Heart left ventricle (tissue), 16 donors: ENCODE measurements at places on chromosomes 3 and 15. TPM values are rescaled to one million over a fixed set of nuclear protein-coding genes. Genes with fewer than 3 reads are reported as not detected.

DNA sequence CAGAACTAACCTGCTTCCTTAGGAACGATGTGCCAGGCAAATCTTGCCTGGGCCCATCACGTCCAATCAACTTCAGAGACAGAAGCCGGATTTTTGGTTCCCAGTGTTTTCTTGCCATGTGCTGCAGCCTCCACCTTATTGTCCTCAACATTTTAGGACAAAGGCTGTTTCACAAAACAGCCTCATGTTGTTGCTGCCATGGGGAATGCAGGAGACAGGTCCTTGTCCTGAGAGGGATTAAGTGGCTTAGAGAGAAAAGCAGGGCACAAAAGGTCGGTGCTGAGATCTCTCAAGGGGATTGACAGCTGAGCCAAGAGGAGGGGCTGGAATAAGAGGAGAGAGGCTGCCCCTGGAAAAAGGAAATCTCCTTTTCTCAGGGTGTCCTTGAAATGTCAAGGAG, 11.3 kb upstream of the NMNAT3 start:
- DNase-seq = no peak

DNA sequence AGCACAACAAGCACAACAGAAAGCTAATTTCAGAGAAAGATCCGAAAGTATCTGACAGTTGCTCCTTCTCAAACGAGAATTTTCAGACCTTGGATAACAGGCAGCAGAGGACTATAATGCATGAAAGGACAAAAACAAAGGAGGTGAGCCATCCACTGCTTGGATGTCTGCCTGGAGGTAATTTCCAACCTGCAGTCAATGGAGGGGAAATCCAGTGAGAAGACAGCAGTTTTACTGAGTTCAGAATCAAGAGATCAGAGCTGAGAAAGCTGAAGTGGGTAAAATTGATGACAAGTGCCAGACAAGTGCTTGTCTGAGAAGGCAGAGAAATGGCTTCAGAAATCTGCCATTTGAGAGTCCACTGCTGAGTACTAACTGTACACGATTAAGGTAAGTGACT, 22.1 kb downstream of the UBE3A start:
- no peak for DNase-seq

GRCh38 chr3:128083980-128084674, 31.9 kb downstream of the SEC61A1 start:
- DNase-seq = no peak

DNA sequence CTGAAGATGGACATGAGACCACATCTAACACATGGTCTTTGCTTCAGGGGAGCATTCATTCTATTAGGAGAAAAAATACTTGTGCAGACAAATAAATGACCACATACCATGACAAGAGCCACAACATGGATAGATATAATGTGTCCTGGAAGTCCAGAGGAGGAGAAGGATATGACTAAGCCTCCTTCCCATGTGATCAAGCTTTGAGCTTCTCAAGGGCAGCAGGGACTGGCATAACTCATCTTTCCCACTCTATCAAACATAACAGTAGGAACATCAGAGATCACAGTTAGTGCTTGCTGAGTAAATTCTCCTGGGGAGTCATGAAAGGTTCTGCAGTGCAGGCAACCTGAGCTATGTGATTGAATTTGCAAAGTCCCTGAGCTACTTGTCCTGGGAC, 86.0 kb upstream of the LPP start:
- no peak for DNase-seq

DNA sequence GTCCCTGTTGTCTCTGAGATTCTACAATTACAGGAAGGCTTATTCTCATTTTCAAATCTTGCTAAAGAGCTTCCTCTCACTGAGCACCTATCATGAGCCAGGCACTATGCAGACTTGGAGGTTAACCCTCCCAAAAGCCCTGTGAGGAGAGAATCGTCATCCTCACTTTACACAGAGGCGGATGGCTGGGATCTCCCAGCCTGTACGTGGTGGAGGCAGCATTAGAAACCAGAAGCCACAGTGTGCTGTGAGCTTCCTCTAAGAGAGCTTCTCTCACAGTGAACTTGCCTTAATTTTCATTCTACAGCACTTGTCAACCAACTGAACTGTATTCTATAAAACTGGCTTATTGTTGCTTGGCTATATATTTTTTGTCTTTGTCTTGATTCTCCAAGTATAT, 6.1 kb upstream of the DGKG start:
- DNase-seq = no peak

- no peak for DNase-seq
These were observed 1.6 kb upstream of the RBMS3 start for GRCh38 chr3:29279286-29279685.

DNA sequence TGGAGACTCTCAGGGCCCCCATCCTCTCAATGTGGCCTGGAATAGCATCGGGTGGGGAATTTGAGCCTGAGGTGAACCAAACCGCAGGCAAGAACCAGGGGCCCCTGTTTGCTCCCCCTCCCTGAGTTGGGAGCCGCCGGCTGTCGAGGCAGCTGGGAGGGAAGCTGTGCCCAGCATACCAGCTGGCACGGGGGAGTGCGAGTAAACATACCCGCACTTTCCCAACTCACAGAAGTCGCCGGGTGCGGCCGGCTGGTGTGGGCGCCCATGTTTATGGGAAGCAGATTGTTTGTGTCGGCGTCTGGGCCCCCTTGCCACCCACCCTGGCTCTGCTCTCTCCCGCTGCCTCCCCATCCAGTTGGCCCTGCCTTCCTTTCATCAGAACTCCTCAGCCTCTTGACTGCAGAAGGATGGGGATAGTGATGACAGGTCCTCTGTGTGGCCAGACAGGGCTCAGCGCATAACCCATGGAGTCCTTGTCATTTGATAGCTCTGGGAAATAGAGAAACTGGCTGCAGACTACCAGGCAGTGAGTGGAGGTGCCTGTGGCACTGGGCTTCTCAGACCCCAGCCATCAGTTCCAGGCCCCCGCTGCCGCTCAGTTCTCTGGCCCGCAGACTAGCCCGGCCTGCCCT, 60.4 kb downstream of the CACNA2D2 start:
- no peak for DNase-seq

DNA sequence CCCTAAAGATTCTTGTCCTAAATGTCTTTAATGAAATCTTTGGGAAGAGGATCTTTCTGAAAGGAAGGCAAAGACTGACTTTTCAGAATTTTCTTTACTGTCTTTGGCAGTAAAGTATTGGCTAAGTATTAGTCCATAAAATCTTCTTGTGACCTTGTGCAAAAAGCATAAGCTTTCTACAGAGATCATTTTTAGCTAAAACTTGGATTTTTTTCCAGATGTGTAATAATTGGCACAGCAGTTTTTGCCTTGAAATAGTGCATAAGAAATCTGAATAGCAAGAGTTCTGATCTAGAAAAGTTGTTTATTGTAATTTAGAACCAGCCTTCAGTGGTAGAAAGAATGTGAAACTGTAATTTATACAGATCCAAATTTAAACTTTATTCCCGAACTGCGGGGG, 122.8 kb upstream of the CGNL1 start:
- DNase-seq = no peak

DNA sequence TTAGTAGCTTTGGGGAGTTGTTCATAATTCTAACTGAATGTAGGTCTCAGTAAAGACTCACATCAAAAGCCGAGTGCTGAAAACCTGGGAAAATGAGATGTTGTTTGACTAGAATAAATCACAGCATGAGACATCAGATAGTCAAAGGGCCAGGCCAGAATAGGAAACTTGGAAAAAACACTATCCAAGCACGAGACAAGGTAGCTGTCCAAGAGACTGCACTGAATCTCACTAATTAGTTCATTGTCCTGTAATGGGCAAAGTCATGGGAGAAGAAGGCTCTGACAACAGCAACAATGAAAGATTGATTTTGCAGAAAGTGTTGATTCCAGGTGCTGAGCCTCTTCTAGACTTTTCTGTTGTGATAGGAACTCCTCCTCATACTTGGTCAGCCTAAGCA, 314.2 kb downstream of the ROBO1 start:
- no peak for DNase-seq

DNA sequence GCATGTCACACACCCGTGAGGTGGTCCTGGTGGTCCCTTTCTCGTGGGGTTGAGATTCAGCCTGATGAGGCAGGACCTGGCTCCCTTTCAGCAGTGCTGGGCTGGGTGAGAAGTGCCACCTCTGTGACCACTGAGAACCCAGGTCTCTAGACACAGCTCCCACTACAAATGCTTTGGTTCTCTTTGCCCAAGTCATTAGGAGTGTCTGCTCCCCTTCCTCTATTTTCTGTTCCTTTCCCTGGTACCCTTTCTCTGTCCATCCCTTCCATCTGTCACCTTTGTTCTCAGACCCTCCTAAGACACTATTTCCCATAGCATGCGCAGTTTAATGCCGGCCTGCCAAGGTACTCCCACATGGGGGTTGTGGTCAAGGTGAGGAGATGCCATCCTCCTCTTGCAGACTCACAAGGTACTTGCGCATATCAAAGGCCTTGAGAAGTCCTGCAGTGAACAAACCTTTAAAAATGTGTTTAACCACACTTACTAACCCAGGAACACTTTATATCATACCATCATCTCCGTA, 297.7 kb downstream of the LRTM1 start:
- no peak for DNase-seq

- DNase-seq = peak; percentile 26
These were observed 5.2 kb upstream of the SEMA3B start for GRCh38 chr3:50263478-50264382.

GRCh38 chr15:98870788-98871187, 136.8 kb downstream of the PGPEP1L start:
- DNase-seq = peak; percentile 65

GRCh38 chr3:12024959-12025570, 20.9 kb downstream of the SYN2 start:
- DNase-seq = no peak

DNA sequence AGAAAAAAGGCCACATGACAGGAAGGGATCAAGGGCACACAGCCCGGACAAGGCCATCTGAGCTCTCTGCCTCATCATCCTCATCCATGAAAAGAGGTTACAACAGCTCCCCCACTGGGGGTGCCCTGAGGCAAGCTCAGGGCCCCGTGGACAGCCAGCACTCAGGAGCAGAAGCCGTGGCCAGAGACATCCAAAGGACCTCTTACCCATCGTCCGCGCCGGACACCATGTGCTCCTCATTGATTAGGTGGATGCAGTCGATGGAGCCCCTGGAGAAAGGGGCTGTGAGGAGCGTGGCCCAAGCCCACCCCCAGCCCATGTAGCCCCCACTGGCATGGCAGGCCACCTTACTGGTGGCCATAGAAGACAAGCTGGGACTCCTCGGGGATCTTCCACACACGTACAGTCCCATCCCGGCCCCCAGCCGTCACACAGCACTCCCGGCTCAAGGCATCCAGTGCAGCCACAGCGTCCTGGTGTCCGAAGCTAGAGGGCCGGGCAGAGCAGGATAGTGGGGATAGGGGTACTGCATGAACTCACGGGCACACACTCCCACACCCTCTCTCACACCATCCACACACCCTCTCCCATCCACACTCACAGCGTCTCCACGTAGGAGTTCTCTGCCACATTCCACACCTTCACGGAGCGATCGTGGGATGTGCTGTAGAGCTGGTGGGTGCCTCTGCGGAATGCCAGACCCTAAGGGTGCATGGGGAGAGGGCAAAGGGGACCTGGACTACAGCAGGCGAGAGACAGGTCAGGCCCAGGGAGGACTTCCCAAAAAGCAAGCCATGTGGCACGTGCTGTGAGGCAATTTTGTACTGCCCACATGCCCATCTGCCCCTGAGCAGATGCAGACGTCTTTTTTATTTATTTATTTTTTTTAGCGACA, 6.5 kb downstream of the RRP9 start:
- no peak for DNase-seq

- DNase-seq = no peak
These were observed 74.5 kb downstream of the FOXP1 start for GRCh38 chr3:71509066-71509465.

DNA sequence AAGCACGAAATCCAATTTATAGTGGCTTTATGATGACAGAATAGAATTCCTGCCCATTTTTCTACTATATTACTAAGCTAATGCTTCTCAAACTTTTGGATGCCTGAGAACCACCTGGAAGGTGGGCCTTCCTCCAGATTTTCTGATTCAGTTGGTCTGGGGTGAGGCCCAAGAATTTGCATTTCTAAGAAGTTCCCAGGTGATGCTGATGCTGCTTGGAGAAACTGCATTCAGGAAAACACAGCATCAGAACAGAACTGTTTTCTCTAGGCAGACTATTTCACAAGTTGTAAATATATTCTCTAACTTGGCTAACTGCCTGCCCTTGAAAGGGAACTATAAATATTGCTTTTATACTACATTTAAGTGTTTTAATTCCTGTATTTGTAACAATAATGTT, 644.9 kb upstream of the DPPA4 start:
- DNase-seq = no peak

DNA sequence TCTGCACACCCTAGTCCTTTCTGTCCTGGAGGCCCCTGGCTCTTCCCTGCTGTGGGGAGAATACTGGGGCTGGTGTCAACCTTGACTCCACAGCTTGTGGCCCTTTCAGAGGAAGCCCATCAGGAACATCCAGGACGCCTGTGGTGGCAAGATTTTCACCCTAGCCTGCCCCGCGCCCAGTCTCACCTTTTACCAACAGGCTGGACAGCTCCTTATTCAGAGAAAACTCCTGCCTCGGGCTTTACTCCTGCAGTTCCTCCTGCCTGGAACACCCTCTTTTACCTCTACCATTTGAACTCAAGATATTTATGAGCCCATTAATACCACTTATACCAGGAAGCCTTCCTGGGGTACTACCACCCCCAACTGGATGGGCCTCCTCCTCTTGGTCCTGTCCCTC, 2.7 kb upstream of the CACNA2D2 start:
- no peak for DNase-seq

GRCh38 chr3:122961146-122961545, 66.4 kb downstream of the SEMA5B start:
- DNase-seq = no peak

DNA sequence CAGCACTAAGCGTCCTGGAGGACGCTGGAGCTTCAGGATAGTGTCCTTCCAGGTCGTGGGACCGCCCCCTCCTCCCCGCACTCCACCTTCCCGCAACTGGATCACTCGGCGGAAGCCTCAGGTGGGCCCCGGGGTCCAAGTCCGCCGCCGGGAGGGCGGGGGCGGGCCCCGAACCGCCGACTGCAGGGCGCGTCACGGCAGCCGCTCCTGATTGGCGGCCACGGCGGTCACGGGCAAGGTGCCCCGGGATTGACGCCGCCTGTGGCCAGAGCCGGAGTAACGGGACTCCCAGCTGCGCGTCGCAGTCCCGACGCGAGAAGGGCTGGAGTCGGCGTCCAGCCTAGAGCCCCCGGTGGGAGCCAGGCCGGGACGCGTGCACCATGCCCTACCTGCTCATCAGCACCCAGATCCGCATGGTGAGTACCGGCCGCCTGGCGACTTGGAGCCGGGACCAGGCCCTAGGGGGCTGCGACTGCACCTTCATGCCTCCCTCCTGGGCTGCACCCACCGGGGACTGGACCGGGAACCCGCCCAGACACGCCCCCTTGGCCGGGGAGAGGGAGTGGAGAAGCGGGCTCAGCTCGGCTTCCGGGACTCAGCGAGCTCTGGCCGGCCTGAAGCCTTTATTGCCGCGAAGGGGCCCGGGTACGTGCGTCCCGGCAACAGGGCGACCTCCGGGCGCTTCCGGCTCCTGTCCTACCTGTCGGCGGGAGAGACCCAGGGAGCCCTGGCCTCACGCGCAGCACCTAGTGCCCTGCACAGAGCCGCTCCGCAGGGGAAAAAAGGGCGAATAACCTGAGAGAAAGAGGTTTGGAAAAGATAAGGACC, at the start of gene GCHFR:
GCHFR (plus strand) TSS at position 268 of the 828 bp plus-strand sequence; CDS start at position 381, 113 bp downstream.
- peak; percentile 80 for DNase-seq

SERPINI2 gene
- not detected for total RNA-seq

ARRDC4 gene
- total RNA-seq = 29.6 TPM

GOLGA8J gene
- total RNA-seq = not detected

MESP2 gene
- total RNA-seq = not detected

MOBP gene
- not detected for total RNA-seq

GP9 gene
- not detected for total RNA-seq

NDUFB5 gene
- total RNA-seq = 382 TPM

TMA7 gene
- 178 TPM for total RNA-seq

CACNA2D3 gene
- 8.8 TPM for total RNA-seq

GPR149 gene
- not detected for total RNA-seq
